ENCODE measurements at places on chromosomes 4 and X. TPM values are rescaled to one million over a fixed set of nuclear protein-coding genes. Genes with fewer than 3 reads are reported as not detected.
A peak's percentile ranks its signal among the peaks of the same experiment; 100 is the strongest.

The TCEAL7 gene
- 9.8 TPM for total RNA-seq

The NLGN4X gene
- total RNA-seq, result 3.2 TPM

The FSTL5 gene
- not detected for total RNA-seq

The NR0B1 gene
- not detected for total RNA-seq

The KCNE5 gene
- total RNA-seq, result 0.40 TPM

The MAMLD1 gene
- total RNA-seq, result 2.7 TPM

The BTK gene
- total RNA-seq, result not detected

The FGFR3 gene
- 6.2 TPM for total RNA-seq

The TMEM31 gene
- not detected for total RNA-seq

The XAGE2 gene
- not detected for total RNA-seq

The MAGEB1 gene
- not detected for total RNA-seq

DNA sequence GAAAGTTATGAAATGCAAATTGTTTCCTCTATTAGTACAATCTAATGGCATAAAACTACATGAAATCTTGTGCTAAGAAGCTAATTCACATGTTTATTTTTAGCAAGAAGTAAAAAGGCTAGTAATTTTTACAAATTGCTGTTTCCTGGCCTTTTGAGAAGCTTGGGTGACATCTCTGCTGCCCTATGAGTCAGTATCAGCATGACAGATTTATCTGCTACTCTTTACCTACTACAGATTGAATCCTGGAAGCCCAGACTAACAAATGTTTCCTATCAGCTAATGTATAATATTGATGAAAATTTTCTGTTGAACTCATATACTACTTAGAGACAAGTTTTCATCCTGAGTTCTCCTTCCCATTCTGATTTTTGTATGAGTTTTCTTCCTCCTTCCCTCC, 232.4 kb downstream of the DCTD start:
- DNase-seq, result no peak

GRCh38 chr4:98677799-98678198, 19.4 kb upstream of the TSPAN5 start:
- no peak for DNase-seq

GRCh38 chrX:47662144-47662657, 3.2 kb upstream of the UXT start:
- DNase-seq, result peak; percentile 76

DNA sequence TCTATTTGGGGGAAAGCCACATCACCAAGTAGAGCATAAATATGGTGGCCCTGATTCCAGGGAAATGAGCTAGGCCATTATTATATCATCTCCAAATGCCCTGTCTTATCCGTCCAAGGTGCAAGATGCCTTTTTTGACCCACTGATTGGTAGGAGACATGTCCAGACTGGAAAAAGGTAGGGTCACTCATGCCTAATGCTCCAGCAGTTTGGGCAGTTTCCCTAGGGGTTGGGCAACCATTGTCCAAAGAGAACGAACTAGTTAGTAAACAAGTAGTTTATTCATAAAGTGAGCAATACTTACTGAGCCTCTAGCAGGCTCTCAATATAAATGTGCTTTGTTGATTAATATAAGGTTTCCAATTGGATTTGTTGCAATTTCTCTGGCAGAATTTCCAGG, 6.2 kb downstream of the FHDC1 start:
- peak; percentile 41 for DNase-seq

GRCh38 chr4:112156553-112156952, 11.3 kb downstream of the FAM241A start:
- DNase-seq, result no peak

- DNase-seq, result no peak
Observed at GRCh38 chr4:44421330-44422065, 27.1 kb downstream of the KCTD8 start.

DNA sequence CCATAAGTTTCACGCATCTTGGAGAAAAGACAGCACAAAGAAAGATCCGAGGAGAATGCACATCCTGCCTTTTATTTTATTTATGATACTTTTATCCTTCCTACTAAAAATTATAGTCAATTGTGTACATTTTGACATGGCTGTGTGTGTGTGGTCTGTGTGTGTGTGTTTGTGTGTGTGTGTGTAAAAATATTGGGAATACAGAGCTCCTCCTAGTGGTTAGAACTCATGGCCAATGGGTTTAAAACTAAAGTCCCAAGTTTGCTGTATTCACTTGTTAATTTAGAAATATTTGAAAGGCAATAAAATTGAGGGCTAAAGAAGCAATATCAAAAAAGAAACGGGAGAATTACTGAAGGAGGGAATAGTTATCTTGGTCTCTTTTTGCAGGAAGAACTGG, 47.5 kb downstream of the NKX6-1 start:
- no peak for DNase-seq

GRCh38 chr4:8648296-8648695, 55.7 kb downstream of the CPZ start:
- DNase-seq, result no peak

- no peak for DNase-seq
Observed at GRCh38 chr4:81914623-81915022, 442.9 kb upstream of the RASGEF1B start.

GRCh38 chr4:40749717-40750460, at the start of gene NSUN7:
TSS of gene NSUN7 (plus strand) at chr4:40749955. CDS start at chr4:40750694, 739 bp downstream.
- DNase-seq, result peak; percentile 5

GRCh38 chr4:158769175-158769921, 522 bp downstream of the FNIP2 start:
- DNase-seq, result peak; percentile 52

- DNase-seq, result peak; percentile 66
Observed at GRCh38 chr4:101020956-101021355, 326.4 kb downstream of the PPP3CA start.

GRCh38 chr4:74206088-74206825, 48.3 kb downstream of the MTHFD2L start:
- DNase-seq, result no peak

GRCh38 chrX:139077281-139078250, 366.0 kb upstream of the FGF13 start:
- DNase-seq, result peak; percentile 70

GRCh38 chrX:91039777-91040176, 394.9 kb upstream of the PABPC5 start:
- DNase-seq, result no peak

DNA sequence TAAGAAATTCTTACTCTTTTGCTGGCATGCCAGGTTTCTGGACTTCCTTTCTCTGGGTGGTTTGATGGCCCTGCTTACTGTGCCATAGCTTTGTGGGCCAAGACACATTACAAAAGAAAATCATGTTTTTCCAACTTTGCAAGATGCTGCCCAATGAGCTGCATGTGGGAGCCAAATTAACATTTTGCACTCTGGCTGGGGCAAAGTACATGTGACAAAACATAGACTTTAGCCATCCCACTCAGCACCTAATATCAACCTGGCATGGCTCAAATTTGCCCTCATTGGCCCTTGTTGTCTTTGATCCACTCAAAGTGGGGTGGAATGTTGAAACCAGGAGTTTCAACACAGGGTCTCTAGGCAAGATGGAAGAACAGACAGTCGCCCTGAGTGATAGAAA, 40.0 kb upstream of the DYNLT3 start:
- DNase-seq, result no peak

- no peak for DNase-seq
Observed at GRCh38 chrX:20116087-20116576, 575 bp downstream of the MAP7D2 start.

DNA sequence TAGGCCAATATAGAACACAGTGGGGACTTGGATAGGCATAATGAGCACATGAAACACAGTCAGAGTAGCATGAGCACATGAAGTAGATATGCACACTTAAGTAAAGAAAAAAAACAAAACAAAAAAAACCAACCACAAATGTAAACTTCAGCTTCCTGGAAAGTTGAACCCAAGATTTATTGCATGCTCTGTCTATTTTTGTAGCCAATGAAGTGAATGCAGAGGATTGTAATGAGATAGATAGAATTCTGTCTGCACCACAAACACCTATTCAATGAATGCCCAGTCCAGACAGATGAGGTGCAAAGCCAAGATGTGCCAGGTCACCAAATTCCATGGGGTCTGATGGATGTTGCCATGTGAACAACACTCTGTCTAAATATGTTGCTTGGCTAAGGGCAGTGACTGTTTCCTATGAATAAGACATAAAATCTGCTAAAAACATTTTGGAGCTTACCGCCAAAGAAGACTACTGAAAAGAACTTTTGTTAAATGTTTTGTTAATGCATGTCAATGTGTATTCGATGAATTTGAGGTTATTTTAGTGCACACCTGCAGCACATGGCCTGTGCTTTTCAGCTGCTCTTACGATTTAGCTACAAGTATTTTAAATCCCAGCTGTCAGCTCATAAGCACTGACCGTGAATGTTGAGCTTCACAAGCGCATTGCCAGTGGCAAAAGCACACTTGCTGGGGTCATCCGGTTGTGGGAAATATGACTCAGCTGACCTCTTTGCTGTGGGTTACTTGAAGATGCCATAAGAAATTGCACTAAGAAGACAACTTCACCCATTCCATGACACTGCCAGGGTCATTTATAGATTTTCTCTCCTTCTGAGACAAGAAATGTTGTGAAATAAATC, 374.8 kb upstream of the GNPDA2 start:
- peak; percentile 32 for DNase-seq

- DNase-seq, result no peak
Observed at GRCh38 chrX:154793084-154793795, 12.0 kb downstream of the MPP1 start.

GRCh38 chrX:8861908-8862307, 60.7 kb upstream of the FAM9A start:
- no peak for DNase-seq

DNA sequence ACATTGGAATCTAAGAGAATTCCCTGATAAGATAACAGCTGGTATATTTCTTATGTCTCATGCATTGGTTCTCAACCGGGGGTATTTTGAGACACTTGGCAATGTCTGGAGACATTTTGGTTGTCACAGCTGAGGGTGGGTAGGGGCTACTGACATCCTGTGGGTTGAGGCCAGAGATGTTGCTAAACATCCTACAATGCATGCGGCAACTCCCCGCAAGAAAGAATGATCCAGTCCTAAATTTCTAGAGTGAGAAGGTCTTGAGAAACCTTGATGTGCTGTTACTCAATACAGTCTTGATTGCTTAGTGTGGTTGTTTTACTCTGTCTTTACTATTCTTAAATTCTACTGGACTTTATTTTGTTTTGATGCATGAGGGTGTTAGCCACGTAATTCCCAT, 287.2 kb downstream of the FRMPD4 start:
- DNase-seq, result no peak

DNA sequence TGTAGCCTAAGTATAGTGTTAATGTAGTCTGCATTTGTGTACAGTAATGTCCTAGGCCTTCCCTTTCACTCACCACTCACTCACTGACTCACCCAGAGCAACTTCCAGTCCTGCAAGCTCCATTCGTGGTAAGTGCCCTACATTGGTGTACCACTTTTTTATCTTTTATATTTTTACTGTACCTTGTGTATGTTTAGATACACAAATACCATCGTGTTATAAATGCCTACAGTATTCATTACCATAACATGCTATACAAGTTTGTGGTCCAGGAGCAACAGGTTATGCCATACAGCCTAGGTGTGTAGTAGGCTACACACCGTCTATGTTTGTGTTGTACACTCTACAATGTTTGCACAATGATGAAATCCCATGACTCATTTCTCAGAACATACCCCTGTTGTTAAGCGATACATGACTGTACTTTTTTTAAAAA, 15.4 kb downstream of the TSPAN5 start:
- DNase-seq, result peak; percentile 90

DNA sequence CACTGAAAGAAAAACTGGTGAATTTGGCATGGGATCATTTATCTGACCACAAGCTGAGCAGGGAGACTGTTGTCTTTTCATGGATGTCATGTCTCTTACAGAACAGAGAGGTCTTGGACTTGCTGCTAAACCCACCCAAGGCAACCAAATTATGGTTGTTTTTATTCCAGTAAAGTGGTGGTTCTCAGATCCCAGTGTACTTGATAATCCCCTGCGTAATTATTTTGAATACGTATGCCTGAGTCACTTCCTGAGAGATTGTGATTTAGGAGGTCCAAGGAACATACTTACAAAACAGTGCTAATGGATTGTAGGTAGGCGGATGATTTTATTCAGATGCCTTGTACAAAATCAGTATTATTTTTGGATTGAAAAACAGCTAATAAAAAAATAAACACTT, 585.6 kb downstream of the IL1RAPL1 start:
- no peak for DNase-seq

DNA sequence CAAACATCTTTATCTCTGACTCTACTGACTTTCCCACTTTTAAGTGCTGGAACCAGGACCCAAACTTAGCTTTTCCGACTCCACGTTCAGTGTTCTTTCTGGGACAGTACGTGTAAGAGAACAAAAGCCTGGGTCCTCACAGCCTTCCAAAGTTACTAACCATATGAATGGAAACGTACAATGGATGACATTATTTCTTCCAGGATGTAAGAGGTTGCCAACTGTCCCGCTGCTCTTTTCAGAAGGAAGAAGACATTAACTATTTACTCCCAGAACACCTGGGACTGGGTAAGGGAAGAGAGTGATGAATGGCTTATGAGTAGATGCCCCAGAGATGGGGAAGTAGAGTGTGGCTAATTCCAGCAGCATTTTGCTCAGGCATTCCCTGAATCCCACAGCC, 114.7 kb downstream of the TRAPPC11 start:
- DNase-seq, result no peak

DNA sequence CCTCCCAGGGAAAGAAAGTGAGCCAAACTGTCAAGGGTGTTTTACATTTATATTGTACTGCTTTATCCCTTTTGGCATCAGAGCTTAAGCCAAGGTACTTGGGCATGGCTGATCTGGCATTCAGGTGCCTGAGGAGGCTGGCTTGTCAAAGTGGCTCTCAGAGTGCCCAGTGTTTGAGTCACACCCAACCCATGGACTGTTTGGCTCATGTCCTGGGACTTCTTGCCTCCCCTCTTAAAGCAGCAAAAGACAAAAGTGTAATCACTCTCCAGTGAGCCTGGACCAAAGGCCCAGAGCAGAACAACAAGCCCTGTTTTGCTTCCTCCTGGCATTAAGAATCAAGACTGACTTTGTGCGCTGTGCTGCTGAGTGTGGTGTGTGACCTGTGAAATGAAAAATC, 311.7 kb upstream of the TAPT1 start:
- DNase-seq, result no peak

- peak; percentile 66 for DNase-seq
Observed at GRCh38 chr4:82043081-82043808, 330.5 kb downstream of the HNRNPD start.

Data from mammary epithelial cell (primary cell).